Activated naive CD8-positive, alpha-beta T cell treated with anti-CD3 and anti-CD28 coated beads, Interleukin-2, amount 10 ng/mL, durations not matched to agents 7 days and 5 days (primary cell): ENCODE measurements at places on chromosomes 11 and 22. TPM values are rescaled to one million over a fixed set of nuclear protein-coding genes. Genes with fewer than 3 reads are reported as not detected.

SCO2 gene
- total RNA-seq, result 8.1 TPM

BEST1 gene
- total RNA-seq, result 0.30 TPM

TSGA10IP gene
- total RNA-seq, result not detected

DRICH1 gene
- total RNA-seq, result 0.69 TPM

APOA1 gene
- total RNA-seq, result 0.45 TPM

SUSD2 gene
- 0.94 TPM for total RNA-seq

DNA sequence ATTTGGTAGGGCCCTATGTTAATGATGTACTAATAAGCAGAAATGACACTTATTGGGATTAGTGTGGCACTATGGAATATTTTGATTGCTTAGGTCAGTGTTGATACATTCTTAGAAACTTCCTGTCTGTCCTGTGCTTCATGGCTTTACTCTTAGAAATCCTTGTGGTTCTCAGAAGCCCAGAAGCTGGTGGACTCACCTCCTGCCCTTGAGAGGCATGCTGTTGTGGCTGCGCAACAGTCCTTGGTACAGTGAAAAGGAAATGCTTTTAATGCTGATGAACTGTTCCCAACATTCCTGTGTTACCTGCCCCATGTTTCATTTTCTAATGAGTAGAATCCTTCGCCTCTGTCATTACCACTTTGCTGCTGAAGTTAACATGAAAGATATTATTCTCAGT lies 52.4 kb upstream of the MYO18B start:
- H3K4me3 ChIP-seq, result no peak overlapping the region
- DNase-seq, result no peak
- peaks cover 8% of the 10 kb centered on the region for H3K4me1 ChIP-seq
- H3K27me3 ChIP-seq, result no peaks in the 10 kb centered on the region
- H3K36me3 ChIP-seq, result peaks cover 11% of the 10 kb centered on the region

GRCh38 chr11:119099711-119100110 lies 1.9 kb downstream of the DPAGT1 start:
- H3K27ac ChIP-seq, result peak overlapping the region; percentile 40
- H3K4me3 ChIP-seq, result peak overlapping the region; percentile 95
- DNase-seq, result no peak

GRCh38 chr11:73729594-73730206 lies 31.2 kb downstream of the RAB6A start:
- H3K4me1 ChIP-seq, result peaks cover 12% of the 10 kb centered on the region
- DNase-seq, result no peak
- H3K27me3 ChIP-seq, result no peaks in the 10 kb centered on the region
- H3K27ac ChIP-seq, result no peak overlapping the region
- no peak overlapping the region for H3K4me3 ChIP-seq

DNA sequence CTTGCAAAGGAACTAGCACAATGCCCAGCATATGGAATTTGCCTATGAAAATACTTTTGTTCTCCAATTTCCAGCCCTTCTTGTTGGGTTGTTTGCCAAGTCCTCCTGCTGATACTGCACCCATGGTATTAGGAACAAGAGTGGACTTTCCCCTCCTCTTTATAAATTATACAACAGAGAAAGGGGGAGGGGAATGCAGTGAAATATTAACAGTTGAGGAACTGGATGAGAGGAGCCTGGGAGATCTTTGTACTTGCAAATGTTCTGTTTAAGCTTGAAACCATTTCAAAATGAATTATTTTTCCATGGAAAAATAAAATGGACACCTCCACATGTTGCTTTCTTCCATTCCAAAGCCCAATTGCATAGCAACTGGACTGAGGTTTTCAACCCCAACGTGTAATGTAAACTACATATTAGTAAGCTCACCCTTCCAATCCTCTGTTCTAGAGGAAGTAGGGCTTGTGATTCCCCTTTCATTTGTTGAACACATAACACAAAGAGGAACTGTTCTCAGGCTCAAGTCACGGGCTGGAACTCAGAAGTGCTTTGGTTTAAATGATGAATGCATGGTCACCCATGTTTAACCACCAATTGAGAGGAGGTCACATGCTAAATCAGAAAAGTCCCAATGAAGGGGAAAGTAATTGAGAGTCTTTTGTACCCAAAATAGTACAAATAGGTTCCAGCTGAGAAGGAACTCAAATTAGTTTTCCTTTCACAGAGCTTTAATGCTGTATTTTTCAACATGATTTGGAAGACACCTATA lies 66.2 kb upstream of the ZC3H12C start:
- no peaks in the 10 kb centered on the region for H3K36me3 ChIP-seq
- no peaks in the 10 kb centered on the region for H3K27me3 ChIP-seq
- no peak for DNase-seq
- no peaks in the 10 kb centered on the region for H3K4me1 ChIP-seq

DNA sequence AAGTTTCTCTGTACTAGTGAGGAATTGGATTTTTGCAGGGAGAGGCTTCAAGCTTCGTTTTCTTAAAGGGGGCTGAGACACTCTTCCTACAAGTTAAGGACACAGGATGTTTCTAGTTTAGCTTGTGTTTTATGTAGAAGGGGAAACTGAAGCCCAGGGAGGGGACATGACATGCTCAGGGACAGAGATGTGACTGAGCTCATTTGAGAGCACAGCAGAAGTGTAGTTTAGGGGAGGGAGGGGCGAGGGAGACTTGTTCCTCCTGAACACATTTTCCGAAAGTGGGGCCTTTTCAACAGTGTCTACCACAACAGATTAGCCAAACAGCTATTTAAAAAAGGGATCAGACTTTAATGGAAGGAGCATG lies 148.1 kb downstream of the FBXO7 start:
- no peaks in the 10 kb centered on the region for H3K36me3 ChIP-seq
- H3K27me3 ChIP-seq, result peaks cover 7% of the 10 kb centered on the region
- H3K27ac ChIP-seq, result no peak overlapping the region
- no peak for DNase-seq
- no peak overlapping the region for H3K4me3 ChIP-seq
- H3K4me1 ChIP-seq, result peaks cover 7% of the 10 kb centered on the region

DNA sequence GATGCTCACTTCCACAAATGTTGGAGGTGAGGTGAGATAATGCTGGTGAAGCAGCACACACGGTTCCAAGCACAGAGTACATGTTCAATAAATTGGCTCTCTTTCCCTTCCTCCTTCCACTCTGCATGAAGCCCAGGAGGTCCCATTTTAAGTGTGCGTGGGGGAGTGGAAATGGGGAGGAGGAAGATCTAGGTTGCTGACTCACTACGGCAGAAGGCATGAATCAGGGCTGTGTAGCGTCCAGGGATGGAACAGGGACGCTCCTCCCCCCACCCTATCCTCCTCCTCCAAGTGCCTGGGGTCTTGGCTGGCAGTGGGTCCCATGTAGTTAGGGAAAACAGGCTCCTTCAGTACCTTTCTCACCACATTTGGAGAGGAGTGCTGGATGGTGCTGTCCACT lies 44.2 kb downstream of the TRIM66 start:
- no peak for DNase-seq
- no peaks in the 10 kb centered on the region for H3K27me3 ChIP-seq
- peaks cover 45% of the 10 kb centered on the region for H3K36me3 ChIP-seq
- H3K27ac ChIP-seq, result no peak overlapping the region
- no peak overlapping the region for H3K4me3 ChIP-seq

DNA sequence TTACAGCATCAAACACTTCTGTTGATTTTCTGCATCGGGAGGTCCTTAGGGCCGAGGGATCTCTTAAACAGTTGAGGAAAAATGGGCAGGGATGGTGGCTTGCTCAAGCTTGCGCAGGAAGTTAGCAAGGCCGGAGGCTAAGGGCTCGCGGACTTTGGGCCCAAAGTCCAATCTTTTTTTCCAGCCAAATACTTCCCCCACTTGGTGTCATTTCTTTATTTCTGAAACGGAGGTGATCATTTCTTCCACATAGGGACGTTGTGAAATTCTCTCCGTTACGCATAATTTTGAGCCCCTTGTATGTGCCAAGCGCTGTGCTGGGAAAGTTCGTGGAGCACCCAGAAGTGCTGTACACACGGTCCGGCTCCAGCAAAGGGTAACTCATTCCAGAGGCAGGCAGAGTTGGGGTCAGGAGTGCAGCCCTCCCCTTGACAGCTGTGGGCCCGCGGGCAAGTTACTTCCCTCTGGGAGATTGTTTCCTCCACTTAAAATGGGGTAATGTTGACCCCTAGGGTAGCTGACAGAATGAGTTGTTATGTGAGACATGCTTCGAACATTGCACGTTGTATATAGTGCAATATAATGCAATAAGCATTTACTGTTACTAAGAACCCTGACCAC lies 809 bp downstream of the MIEF1 start:
- H3K27me3 ChIP-seq, result peaks cover 4% of the 10 kb centered on the region
- peaks cover 24% of the 10 kb centered on the region for H3K36me3 ChIP-seq
- DNase-seq, result no peak
- peak overlapping the region; percentile 100 for H3K4me3 ChIP-seq
- peak overlapping the region; percentile 65 for H3K27ac ChIP-seq
- peaks cover 34% of the 10 kb centered on the region for H3K4me1 ChIP-seq

DNA sequence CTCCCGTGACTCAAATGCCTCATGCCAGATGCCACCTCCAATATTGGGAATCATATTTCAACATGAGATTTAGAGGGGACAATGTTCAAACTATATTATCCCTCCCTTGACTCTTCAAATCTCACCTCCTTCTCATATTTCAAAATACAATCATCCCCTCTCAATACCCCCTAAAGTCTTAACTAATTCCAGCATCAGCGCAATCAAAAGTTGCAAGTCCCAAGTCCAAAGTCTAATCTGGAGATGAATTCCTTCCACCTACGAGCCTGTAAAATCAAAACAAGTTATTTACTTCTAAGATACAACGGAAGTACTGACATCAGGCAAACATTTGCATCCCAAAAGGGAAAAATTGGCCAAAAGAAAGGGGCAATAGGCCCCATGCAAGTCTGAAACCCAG lies 67.2 kb upstream of the SC5D start:
- no peak overlapping the region for H3K27ac ChIP-seq
- H3K27me3 ChIP-seq, result peaks cover 28% of the 10 kb centered on the region
- no peak for DNase-seq
- H3K4me3 ChIP-seq, result no peak overlapping the region

DNA sequence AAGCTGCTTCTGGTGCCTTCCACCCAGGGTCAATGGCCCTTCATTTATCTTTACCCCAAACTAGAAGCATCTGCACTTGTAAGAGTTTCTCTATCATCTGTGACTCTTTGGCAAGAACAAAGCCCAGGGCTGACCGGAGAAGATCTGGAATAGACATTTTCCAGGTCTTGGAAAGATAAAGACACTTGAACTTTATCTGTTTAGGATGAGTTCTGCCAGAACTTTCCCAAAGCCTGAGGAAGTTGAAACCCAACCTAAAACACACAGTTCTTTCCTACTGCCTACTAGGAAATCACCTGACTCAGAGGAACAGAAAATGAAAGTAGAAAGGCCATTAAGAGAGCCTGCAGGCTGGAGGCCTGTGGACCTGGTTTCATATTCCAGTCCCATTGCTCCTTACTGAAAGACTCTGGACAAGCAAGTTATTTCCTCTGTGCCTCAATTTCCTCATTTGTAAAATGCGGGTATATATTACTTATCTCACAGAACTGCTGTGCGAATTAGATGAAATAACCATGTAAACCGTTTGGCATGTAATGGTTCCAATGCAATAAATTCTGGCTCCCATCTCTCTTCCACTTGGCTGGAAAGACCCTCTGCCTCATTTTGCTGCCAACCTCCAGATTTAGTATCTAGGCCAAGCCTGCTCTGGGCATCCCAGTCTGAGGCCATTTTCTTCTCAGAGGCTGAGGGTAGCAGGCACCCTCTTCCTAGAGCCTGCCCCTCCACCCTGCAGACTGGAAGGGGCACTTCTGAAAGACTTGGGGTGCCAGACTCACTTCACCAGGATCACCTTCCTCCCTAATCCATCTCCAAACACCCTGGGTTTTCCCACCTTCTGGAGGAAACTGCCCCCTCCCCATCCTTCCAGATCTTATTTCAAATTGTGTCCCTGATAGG lies 1.2 kb downstream of the UBE2L6 start:
- DNase-seq, result peak; percentile 52
- H3K36me3 ChIP-seq, result peaks cover 28% of the 10 kb centered on the region
- H3K27me3 ChIP-seq, result no peaks in the 10 kb centered on the region
- H3K4me3 ChIP-seq, result peak overlapping the region; percentile 89
- H3K4me1 ChIP-seq, result peaks cover 39% of the 10 kb centered on the region

DNA sequence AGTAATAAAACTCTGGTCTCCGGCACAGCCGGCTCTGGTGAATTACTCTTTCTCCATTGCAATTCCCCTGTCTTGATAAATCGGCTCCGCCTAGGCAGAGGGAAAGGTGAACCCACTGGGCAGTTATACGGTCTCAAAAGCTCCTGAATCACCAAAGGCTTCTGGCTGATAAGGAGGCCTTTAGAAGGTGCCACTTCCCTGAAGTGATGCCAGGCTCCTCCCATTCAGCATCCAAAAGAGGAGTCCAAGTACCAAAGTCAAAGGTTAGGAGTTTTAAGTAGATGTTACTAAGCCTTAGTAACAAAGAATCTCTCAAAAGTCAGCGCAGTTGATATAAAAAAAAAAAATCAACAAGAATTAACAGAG lies 11.8 kb upstream of the ALKBH8 start:
- H3K27ac ChIP-seq, result no peak overlapping the region
- no peak for DNase-seq
- H3K27me3 ChIP-seq, result peaks cover 10% of the 10 kb centered on the region
- no peak overlapping the region for H3K4me3 ChIP-seq

DNA sequence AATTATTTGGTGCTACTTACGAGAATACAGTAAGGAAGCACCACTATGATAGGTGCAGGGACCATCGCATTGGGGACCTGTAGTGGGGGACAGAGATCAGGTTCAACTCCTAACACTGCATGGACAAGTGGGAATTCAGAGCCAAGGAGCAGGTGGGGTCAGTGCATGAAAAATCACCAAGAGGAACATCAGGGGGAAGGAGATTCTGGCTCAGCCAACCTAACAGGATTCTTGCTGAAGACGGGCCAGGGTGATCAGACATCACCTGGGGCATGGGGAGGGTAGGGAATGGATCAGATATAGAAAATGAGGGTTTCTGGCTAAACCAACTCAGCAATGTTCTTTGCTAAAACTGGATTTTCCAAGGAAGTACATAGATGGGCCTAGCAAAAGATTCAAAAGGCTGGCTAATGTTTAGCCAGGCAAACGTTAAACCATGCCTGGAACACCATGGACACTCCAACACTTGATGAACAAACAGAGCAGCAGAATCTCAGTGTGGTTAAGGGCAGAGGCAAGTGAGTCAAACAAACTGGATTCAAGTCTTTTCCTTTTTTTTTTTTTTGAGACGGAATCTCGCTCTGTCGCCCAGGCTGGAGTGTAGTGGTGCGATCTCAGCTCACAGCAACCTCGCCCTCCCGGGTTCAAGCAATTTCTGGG lies 70.0 kb downstream of the MICAL3 start:
- H3K4me3 ChIP-seq, result no peak overlapping the region
- no peak for DNase-seq
- peaks cover 10% of the 10 kb centered on the region for H3K4me1 ChIP-seq
- no peak overlapping the region for H3K27ac ChIP-seq
- no peaks in the 10 kb centered on the region for H3K36me3 ChIP-seq
